ENCODE measurements at places on chromosomes 7 and 10.

DNA sequence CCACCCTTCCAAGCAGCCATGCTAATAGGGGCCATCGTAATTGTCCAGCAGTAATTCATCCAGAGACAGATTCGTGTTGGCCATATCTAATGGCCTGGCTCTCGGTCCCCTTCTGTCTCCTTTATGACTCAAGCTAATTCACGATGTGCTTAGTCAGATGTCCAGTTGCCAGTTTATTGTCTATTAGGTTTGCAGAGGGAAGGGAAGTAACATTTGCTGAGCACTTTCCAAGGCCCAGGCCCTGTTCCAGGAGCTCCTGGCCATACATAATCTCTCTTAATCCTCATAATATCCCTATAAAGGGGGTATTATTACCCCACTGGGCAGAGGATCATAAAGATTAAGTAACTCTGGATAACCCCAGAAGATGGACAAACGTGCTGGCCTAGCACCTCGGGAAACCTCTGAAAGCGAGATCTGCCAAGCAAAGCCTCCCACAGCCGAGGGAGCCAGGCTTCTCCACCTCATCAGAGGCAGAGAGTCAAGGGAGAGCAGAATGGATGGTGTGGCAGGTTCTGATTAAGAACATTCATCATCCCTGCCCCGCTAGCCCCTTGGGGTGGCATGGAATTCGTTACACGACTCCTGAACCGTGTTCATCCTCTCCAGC is 153.7 kb downstream of the PLXNA4 start:
- DNase-seq, result no peak

DNA sequence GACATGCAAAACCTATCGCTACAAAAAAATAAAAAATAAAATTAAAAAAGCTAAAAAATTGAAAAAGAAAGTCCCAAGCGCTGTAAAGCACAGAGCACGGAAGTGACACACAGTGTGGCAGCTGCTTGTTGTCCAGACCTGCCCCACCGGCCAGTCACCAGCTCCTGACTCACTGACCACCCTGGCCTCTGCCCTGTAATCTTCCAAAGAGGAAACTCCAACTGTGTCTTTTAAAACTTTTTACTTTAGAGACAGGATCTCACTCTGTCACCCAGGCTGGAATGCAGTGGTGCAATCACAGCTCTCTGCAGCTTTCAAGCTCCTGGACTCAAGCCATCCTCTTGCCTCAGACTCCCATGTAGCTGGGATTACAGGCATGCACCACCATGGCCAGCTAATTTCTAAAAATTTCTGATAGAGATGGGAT is 23.6 kb downstream of the GNA12 start:
- peak; percentile 30 for DNase-seq

DNA sequence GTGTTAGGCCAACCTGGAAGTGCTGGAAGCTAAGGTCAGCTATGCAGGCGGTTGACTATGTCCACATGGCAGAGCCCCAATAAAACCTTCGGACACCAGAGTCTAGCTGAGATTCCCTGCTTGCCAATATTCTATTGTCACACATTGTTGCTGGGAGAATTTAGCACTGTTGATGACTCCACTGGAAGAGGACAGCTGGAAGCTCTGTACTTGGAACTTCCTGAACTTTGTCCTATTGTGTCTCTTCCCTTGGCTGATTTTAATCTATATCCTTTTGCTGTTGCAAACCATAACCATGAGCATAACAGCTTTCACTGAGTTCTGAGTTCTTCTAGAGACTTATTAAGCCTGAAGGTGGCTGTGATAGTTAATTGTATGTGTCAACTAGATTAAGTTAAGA is 12.0 kb downstream of the XRCC2 start:
- no peak for DNase-seq

DNA sequence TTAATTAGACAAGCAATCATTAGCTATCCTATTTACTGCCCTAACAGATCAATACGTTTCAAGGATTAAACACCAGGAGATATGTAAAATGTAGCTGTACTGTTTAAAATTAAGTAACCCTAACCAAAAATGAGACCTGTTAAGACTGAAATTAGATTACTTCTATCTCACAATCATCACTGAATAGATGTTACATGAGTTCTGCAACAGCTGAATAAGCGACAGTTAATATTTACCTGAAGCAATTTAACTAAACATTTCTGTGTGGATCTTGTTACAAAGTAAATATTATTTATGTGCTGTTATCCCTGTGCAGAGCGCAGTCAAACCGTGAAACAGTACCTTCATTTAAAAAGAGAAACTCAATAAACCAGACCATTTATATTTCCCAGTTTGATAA is 122.5 kb downstream of the RELN start:
- no peak for DNase-seq

- DNase-seq, result no peak
Measured at GRCh38 chr10:61112771-61113170, 168.8 kb upstream of the RHOBTB1 start.

GRCh38 chr10:33688506-33688905 is 354.0 kb upstream of the NRP1 start:
- DNase-seq, result no peak

- DNase-seq, result no peak
Measured at GRCh38 chr10:35626971-35627507, 15.1 kb downstream of the FZD8 start.

- no peak for DNase-seq
Measured at GRCh38 chr7:29508608-29509007, 55.0 kb upstream of the PRR15 start.

DNA sequence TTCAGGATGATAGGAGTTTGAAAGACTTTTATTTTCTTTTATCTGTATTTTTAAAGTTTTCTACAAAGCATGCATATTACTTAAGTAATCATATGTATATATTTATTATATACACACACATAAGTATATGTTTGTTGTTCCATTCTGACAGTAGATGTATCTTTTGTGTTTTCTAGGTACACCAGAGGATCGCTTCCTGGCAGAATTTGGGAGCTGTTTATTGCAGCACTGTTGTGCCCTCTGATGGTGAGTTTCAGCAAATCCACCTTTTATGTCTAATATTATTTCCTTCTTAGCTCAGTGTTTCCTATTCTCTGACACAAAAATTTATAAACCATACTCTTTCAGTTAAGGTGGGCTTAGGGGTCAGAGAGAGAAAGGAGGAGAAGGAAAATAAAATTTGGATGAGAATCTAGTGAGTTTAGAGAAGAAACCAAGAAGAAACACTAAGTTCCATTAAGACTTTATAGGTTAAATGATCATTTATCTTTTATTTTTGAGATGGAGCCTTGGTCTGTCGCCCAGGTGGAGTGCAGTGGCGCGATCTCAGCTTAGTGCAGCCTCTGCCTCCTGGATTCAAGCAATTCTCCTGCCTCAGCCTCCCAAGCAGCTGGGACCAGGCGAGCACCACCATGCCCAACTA is 59.2 kb upstream of the OIT3 start:
- DNase-seq, result no peak

GRCh38 chr7:157807510-157807909 is 470.7 kb downstream of the DNAJB6 start:
- no peak for DNase-seq

- no peak for DNase-seq
Measured at GRCh38 chr7:91408388-91409154, 144.3 kb downstream of the FZD1 start.

DNA sequence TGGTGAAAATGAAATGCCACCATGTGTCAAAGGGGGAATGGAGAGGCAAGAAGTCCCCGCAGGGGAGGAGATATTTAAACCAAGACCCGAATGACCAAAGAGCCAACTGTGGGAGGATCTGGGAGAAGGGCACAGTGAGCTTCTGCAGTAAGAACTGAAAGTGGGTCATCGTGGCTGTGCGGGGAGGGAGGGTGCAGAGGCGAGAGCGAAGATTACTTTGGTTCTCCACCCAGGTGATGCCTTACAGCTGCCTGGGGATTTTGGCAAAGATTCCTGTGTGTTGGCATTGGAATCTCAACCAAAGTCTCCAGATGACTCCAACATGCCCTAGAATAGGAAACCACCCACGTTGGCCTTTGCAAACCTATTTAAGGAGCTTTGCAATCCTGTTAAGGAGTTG is 44.2 kb upstream of the ADAM12 start:
- no peak for DNase-seq

Measured in activated effector memory CD4-positive, alpha-beta T cell treated with anti-CD3 and anti-CD28 coated beads, Interleukin-2, amount 50 U/mL, for 16 hours (primary cell).